HuH-7 (cell line): ENCODE measurements at places on chromosomes 12 and 14.

GRCh38 chr14:91873471-91874415 lies 6.4 kb upstream of the TC2N start:
- DNase-seq: no peak

DNA sequence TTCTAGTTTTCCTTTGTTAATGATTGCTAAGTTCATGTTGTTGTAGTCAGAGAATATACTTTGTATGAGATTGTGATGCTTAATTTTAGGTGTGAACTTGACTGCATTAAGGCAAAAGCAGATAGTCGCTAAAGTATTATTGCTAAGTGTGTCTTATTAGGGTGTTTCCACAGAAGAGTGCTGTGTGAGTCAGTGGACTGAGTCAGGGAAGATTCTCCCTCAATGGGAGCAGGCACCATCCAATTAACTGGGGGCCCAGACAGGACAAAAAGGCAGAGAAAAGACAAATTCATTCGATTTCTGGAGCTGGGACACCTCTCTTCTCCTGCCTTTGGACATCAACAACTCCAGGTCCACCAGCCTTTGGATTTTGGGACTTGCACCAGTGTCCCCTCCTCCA lies 48.5 kb downstream of the BAZ1A start:
- DNase-seq: no peak

GRCh38 chr14:77041881-77042545 lies 13.5 kb upstream of the IRF2BPL start:
- DNase-seq: no peak

GRCh38 chr14:67526676-67527459 lies 6.2 kb upstream of the PLEKHH1 start:
- DNase-seq: no peak

GRCh38 chr14:74476107-74476506 lies 17.0 kb downstream of the NPC2 start:
- no peak for DNase-seq

DNA sequence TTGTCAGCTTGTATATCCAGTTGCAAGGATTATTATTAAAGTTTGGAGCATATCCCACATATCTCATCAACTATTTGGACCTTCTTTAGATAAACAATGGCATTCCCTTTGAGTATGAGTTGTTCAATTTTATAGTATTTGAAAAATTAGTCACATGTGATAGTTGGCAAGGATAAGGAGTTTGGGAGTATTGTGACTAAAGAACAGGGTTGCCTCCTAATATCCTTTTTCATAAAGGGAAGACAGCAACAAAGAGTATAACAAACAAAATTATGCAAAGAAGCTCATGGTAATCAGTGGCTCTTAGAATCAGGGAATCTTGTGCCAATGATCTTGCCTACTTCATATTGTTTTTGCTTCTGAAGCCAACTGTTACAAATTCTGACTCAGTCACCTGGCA lies 31.2 kb upstream of the KCNH5 start:
- no peak for DNase-seq

- DNase-seq: no peak
These were observed 152.1 kb downstream of the SLC8A3 start for GRCh38 chr14:70036665-70037064.

GRCh38 chr14:50363714-50364111 lies 33.0 kb downstream of the CDKL1 start:
- DNase-seq: no peak

- no peak for DNase-seq
These were observed 224.2 kb upstream of the PWP1 start for GRCh38 chr12:107461222-107461975.

GRCh38 chr12:42402821-42403411 lies 76.9 kb downstream of the PPHLN1 start:
- DNase-seq: no peak

DNA sequence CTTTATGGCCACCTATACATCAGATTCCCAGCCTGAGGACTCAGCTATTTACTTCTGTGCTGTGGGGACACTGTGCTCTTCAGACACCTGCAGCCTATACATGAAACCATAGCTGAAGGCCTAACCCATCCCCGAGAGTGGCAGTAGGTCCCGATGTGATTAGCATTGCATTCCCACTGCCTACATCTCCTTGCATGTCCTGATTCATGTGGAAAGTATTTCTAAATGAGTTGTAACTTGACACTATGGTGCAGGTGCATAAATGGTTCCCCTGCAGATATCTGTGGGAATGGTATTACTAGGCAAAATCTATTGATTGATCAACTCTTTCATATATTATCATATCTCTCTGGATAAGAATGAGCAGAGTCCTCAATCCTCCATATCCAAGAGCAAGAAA lies 433.5 kb downstream of the DAD1 start:
- no peak for DNase-seq

DNA sequence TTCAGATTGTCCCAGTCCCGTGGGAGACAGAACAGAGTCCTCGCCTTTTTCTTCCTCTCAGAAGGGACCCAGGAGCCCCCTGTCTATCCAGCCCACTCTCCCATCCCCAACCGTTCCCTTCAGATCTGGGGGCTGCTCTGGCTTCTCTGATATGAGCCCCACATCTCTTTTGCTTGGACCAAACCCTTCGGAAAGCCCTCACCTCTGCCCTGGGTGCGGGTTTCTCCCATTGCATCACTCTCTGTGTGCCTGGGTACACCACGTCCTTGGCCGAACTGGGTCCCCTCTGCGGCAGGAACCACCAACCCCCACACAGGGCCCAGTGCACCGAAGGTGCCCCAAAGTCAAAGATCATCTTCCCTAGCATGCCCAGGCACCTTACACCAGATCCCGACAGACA lies 87.8 kb downstream of the DICER1 start:
- DNase-seq: no peak

DNA sequence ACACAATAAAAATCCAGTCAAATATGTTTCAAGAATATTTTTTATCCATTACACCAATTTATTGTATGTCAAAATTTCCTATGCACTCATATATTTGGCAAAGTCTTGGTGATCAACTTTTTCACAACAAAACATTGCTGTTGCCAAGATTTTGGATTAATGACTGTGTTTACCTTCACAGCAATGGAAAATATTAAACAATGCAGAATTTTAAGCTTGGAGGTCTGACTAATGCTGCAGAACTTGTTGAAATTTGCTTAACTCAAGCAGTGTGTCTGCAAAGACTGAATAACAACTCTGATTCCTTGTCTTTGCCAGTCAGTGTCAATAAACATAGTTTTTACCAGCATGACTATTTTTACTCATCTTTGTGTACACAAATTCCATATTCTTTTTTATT lies 336.4 kb downstream of the CCER1 start:
- DNase-seq: no peak

DNA sequence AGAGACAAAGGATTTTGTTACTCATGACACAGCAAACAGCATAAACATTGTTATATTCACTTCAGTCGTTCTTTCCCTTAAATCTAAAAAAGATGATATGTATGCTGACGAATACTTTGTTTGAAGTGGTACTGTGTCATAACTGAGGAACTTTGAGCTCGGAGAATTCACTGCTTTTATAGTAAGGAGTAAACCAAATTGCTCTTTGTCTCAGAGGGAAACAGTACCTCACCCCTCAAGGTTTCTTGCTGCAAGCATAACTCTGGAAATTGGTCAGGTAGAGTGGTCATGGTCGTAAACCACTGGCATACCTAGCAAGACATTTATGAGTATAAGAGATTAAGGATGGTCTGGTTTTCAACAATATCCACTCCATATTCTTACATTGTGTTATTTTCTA lies 160.2 kb upstream of the OR4E1 start:
- DNase-seq: no peak
